ENCODE measurements at places on chromosomes 6 and 20.

DNA sequence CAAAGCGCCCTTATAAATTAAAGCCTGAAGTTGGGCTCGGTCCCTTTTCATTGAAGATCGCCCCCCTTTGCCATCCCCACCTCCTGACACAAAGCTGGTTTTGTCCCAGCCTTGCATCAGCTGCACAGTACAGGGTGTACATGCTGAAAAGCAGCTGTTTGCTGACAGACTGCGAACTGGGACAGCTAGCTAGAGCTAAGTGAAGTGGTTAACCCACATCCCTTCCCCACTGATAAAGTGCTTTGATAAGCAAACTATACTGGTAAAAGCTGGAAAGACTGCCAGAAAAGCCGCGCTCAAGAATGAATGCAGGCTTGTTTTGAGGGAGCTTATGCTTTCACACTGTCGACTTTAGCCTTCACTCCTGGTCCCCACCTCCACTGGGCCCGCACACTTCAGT, 207.3 kb downstream of the GMDS start:
- DNase-seq, result peak; percentile 21

DNA sequence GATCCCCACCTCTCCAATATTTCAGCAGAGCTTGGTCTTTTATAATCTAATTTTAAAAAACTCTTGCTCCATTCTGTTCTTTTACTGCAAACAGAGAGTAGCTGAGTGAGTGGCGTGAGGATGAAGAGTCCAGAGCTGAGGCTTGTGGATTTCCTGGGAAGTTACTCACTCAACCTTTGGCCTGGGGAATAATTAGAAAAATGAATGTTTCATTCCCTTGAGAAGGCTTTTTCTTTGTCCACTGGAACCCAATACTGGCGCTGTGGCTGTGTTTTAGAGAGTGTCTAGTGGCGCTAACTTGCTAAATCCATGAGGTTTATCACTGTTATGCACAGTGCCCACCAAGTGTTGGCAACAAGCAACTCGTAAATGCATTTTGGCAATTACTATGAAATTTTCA, 251.5 kb downstream of the HIVEP2 start:
- DNase-seq, result no peak

GRCh38 chr6:105894556-105894955, 191.6 kb upstream of the PRDM1 start:
- no peak for DNase-seq

- no peak for DNase-seq
These were observed 65.4 kb upstream of the FBXL4 start for GRCh38 chr6:99013145-99013544.

DNA sequence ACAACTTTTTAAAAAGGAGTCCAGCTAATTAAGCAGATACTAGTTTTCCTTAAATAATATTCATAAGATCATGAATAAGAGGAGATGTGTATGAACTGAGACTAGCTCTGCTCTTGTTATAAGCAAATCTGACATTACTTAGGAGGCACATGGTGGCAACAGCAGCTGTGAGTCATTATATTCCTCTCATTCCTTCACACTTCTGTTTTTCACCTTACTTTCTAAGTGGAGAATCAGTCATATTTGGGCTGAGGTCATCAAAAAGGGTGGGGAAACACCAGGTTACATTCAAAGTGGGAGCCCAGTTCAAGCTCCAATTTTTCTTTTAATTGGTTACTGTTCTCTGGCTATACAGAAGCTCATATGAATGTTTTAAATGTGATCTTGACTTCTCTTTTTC, 6.0 kb upstream of the RIPPLY2 start:
- no peak for DNase-seq

DNA sequence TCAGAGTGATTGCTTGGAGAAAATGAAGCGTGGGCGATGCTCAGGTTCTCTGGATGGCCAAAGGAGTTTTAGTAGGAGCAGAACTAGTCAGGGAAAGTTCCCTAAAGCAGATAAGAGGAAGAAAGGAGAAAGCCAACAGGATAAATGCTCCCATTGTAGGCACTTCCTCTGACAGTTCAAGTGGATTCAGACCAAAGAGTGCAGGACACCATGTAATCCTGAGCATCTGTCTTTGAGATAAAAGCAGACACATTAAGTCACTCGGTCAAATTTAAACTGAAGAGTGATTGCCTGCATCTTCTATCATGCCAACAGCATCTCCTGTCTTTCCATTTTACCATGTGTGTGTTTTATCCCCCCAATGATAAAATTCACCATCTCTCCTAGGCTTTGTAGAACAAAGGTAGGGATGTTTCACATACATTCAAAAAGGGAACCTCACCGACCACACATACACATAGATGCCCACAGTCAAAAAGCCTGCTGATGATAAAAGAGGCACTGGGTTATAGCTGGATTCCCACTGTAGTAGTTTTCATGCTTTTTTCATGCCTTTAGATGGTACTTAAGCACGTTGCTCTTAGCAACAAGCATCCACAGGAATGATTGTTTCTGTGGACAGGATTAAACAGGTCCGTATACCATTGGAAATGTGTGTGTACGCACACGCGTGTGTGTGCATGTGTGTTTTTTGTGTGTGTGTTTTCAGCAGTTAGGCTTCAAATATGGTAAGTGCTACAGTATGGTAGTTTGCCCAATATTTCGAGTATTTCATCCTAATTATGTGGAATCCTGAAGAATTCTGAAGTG, 7.0 kb downstream of the GRIK2 start:
- DNase-seq, result no peak

DNA sequence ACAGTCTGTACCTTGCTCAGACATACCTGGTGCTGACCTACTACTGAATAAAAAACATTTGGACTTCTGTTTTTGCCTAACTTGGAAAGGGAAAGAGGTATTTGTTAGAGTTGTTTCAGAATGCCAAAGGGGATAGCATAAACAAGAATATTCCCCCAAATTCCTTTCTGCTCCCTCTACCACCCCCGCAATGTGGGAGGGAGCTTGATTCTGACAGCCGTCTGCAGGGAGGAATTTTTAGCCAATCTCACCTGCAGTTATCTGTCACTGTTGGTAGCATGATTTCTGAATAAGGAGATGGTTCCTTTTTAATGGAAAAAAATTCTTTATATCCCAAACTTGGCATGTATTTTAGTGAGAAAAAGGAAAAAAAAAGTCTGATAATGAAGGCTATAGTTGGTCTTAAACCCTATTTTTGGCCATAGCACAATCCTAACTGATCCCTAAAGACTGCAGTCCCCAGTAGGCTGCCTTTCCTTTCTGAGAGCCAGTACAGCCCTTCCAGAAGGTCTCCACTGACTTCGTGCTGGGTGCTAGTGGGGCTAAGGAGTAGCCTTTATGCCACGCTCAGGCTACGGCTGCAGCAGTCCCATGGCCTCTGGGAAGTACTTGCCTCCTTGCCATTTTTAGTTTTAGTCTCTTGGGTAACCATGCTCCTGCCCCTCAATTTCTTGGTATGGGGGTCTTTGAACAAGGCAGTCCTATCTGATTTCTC, 13.6 kb upstream of the PDE7B start:
- DNase-seq, result no peak

- DNase-seq, result no peak
These were observed 1176.0 kb downstream of the EPHA7 start for GRCh38 chr6:92243315-92243714.

- DNase-seq, result peak; percentile 4
These were observed 9.6 kb upstream of the IL17A start for GRCh38 chr6:52176550-52176949.

DNA sequence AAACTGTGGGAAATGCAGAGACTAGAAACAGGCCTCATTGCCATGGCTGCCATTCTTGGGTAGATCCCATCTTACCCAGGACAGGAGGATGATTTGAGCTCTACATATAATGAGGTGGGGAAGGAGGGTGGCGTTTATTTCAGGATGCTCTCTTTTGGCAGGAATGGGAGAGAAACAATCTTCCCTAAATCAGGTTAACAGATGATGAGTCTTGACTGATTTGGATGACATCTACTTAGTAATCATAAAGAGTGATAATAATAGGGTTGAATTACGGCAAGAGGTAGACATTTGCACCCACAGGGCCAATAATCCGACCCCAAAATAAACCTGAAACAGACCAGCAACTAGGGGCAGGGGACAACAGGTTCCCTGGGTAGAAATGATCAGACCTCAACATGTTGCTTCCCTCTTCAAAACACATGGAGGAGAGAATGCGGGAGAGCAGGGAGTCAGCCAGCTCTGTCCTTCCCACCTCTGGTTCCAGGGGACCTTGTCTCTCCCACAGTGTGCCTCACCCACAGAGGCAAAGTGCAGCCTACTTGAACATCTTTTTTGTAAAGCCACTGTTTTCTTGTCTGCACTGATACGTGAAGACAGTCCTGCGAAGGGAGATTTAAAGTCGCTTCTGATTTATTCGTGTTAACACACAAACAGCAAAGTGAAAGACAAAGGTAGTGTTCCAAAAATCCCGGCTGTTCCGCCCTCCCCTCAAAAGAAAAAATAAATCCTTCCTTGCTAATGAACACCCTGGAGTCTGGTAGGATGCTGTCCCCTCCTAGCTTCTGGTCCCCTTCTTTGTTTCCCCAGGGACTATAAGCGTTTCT, 3.9 kb downstream of the FOXQ1 start:
- DNase-seq, result no peak

All from CD4-positive, alpha-beta T cell treated with Interleukin-15 for 4 hours (primary cell).